ENCODE measurements at places on chromosomes 13 and 19.

DNA sequence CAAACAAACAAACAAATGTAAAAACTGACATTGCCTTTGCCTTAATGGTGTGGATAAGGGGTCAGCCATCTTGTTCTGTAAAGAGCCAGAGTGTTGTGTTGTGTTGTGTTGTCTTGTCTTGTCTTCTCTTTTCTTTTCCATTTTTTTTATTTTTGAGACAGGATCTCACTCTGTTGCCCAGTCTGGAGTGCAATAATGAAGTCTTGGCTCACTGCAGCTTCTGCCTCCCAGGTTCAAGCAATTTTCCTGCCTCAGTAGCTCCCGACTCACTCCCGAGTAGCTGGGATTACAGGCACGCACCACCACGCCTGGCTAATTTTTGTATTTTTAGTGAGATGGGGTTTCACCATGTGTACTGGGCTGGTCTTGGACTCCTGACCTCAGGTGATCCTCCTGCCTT lies 27.8 kb downstream of the TIMM13 start:
- DNase-seq = no peak

GRCh38 chr13:64130600-64130999 lies 2715.0 kb upstream of the PCDH20 start:
- DNase-seq = no peak

DNA sequence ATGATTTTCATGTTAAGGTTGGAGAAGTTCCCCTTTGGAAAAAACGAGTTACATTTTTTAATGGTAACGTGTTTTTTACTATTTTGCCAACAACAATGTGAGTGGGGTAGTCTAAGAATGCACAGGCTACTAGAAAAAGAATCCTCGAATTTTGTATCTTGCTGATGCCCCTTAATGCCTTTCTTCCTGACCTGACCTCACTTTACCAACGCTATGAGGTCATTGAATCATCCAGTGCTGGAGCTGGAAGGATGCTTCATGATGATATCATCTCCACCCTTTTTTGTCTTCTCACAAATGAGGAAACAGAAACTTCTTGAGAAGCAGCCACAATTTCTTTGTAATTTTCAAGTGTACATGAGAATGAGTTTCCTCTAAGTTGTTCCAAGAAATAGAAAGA lies 8.2 kb upstream of the UBL3 start:
- no peak for DNase-seq

DNA sequence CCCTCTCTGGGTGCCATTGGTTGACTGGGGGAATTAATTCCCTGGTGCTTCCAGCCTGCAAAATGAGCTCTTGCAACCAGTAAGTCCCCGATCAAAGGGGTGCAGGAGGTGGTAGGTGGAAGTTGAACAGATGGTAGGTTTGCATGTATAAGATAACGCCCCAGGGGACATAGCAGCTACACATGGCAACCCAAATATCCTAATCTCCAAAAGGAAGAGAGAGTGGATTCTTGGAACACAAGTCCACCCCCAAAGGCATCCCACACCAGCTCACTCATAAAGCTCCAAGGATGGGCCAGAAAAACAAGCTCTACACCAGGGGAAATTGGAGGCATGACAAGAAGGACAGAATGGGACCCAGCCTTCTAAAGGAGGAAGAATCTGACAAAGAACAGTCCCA lies 4.8 kb downstream of the CD209 start:
- no peak for DNase-seq

DNA sequence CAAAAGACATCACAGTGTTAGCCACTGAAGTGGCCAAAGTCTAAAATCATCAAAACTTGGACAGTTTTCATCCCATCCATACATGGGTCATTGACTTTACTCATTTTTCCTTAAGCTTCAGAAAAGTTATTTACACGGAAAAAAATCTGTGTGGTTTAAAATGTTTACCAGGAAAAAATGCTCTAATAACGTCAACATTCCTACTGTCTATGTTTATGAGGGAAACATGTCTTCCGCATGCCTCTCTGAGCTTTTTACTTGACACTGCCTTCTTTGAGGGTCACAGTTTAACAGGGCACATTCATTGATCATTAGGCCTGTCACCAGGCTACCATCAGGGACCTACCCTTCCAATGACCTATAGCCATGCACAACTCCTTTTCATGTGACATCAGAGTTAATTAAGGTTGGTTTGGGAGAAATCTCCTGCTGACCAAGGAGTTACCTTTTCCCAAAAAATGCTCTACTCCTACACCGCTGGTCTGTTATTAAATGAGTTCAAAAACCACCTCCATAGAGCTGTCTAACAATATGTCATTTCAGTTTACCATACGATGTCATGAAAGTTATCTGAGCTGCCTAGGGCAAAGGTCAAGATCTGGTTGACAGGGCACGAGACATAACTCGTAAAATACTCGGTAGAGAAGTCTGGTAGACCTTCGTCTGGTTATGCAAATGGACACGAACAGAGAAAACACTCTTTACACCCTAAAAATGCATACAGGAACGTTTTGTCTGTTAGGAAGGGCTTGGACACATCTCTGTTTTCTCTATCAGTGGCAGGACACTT lies 17.8 kb downstream of the FLT1 start:
- no peak for DNase-seq

DNA sequence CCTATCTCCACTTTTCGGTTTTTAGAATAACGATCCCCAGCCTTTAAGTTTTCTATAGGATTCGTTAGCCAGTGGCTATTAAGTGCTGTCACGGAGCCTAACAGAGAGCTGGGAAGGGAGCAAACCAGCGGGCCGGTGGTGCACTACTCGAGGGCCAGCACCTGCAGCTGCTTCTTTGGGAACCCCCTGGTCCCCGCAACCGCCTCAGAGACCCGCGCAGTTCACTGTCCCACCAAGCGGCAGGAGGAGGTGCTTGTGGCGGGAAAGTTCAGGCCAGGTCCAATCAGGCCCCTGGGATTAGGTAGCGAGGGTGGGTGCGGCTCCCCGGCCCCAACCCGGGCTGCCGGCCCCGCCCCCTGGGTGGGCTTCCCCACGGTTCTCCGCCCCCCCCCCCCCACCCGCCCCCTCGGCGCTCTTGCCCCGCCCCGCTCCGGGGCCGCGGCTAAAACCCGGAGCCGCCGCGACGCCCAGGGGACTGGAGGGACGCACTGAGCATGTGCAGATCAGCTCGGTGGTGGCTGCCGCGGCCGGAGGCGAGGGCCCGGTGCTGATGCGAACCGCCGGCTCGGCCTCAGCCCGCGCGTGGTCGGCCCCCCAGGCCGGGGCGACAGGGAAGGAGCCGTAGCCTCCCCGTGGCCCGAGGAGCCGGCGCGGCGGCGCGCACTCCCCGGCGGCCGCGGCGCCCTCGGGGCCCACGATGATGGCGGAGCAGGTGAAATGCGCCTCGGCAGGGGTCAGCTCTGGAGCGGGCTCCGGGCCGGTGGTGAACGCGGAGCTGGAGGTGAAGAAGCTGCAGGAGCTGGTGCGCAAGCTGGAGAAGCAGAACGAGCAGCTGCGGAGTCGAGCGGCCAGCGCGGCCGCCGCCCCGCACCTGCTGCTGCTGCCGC lies at the start of gene SLAIN1:
Gene SLAIN1, plus strand, starts transcription at position 471 of the 887 bp plus-strand sequence. Its CDS starts 227 bp downstream, at position 698.
- DNase-seq = no peak

GRCh38 chr13:109427148-109427547 lies 359.2 kb downstream of the IRS2 start:
- no peak for DNase-seq

DNA sequence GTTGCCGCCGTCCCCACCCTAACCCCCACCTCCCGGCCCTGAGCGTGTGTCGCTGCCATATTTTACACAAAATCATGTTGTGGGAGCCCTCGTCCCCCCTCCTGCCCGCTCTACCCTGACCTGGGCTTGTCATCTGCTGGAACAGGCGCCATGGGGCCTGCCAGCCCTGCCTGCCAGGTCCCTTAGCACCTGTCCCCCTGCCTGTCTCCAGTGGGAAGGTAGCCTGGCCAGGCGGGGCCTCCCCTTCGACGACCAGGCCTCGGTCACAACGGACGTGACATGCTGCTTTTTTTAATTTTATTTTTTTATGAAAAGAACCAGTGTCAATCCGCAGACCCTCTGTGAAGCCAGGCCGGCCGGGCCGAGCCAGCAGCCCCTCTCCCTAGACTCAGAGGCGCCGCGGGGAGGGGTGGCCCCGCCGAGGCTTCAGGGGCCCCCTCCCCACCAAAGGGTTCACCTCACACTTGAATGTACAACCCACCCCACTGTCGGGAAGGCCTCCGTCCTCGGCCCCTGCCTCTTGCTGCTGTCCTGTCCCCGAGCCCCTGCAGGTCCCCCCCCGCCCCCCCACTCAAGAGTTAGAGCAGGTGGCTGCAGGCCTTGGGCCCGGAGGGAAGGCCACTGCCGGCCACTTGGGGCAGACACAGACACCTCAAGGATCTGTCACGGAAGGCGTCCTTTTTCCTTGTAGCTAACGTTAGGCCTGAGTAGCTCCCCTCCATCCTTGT lies 6.4 kb downstream of the YIPF2 start:
- no peak for DNase-seq

GRCh38 chr13:66139250-66139649 lies 1090.9 kb downstream of the PCDH9 start:
- no peak for DNase-seq

DNA sequence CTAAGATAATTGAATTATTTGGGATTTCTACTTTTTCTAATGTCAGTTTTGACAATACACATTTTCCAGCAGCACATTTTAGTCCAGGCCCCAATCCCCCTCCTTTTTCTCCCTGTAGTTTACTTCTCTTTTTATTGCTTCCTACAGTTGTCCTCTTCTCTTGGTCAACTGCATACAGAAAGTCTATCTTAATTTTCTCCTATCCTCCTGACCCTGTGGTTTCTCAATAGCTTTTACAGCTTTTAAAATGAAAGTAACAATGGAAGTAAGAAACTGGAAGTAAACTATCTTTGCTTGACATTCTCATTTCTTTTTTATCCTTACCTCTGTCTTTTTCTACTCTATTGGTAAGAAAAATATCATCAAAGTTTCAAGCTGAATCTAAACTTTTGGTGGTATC lies 106.5 kb upstream of the OXGR1 start:
- DNase-seq = no peak

DNA sequence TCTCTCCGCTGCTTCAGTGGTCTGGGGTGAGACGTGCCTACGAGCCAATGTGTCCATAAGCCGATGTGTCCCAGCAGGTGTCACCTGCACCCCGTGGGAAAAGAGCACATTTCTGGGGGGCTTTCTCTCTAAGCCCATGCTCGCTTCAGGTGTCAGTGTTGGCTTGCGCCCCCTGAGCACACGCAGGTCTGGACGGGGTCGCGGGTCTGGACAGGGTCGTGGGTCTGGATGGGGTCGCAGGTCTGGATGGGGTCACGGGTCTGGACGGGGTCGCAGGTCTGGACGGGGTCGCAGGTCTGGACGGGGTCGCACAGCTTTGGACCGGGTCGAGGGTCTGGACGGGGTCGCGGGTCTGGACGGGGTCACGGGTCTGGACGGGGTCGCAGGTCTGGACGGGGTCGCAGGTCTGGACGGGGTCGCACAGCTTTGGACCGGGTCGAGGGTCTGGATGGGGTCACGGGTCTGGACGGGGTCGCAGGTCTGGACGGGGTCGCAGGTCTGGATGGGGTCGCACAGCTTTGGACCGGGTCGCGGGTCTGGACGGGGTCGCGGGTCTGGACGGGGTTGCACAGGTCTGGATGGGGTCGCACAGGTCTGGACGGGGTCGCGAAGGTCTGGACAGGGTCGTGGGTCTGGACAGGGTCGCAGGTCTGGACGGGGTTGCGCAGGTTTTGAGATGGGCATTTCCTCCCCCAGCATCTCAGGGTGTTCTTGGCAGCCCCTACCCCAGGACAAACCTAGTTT lies 24.5 kb upstream of the TFDP1 start:
- DNase-seq = no peak

- peak; percentile 13 for DNase-seq
These were observed 96.1 kb downstream of the OXGR1 start for GRCh38 chr13:96898212-96898611.
